ENCODE measurements at places on chromosomes 12 and 14.

DNA sequence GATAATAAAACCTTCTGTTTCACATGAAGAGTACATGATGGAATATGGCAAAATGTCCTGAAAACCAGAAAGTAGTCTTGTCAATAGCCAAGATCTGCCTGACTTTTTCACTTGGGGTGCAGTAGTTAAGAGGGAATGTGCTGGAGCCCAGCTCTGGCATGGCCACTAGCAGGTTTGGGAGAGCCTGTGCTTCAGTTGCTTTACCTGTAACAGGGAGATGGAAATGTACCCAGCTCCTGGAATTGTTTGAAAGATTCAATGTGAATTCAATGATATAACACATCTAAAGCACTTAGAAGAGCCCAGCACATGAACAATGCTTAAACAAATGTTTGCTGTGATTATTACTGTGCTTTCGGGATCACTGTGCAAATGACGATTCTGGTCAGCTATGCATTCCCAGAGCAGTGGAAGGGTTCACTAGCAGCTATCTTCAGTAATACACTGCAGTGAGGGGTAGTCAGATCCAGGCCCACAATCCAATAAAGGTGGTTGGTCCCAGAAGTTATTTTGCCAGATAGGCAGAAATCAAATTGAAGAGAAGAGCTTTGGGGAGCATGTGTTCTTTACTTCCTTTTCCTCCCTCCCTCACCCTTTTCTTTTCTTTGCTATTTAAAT, 224.9 kb downstream of the APAF1 start:
- no peak for DNase-seq

DNA sequence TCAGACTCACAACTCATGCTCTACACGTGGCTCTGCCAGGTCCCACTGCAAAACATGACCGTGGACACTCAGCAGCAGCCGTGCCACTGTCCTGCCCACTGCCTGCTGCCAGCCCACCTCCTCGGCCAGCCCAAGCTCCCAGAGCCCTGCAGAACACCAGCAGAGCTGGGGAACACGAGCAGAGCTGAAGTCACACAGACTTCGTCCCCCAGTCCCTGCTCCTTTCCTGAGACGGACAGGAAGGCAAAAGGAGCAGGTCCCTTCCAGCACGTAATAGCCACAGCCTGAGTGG, 152.1 kb downstream of the DPF3 start:
- DNase-seq, result no peak

DNA sequence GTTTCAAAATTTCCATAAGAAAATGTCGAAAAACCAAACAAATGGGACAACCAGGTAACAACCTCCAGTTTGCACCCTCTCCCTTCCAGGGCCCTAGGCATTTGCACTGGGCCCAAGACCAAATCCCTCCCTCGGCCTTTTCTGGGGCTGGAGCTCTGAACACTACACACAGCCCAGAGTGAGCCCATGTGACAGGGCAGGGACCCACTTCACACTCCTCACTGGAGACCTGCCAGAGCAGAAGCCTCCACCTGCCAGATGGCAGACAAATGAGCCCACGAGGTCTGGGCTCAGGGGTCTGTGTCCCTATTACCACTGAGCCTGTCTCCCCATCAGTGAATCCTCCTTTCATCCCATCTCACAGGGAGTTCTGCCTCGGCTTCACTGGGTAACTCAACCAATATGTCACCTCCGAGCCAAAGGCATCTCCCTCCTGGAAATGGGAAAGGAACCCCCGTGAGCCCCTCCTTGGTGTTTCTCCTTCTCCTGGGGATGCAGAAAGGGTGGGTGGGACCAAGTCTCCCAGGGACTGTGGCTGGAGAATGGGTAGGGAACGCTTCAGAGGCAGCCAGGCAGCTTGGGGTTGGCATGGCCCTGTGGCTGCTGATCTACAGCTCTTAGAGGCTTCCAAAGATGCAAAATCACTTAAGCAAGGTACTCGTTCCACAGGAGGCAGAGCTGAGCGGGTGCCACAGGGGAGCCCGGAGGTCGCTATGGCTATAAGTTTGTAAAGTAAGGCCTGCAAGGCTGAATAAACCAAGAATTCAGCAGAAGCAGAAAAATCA, 10.6 kb downstream of the VWF start:
- no peak for DNase-seq

DNA sequence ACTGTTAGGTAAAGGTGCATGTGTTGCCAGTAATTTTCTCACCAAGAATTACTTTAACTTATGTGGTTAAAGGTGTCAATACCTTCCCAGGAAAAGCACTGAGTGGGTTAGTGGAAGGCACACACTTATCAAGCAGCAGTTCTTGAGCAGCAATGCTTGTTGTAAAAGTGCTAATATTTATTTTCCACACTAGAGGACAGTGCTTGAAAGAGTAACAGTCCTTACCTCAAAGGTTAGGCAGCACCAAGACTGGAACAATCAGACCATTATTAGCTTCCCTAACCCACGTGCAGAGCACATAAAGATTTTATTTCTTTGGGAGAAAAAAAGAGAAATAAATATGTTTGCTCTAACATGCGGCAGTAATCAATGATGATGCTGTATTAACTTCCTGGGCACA, 48.8 kb upstream of the KRR1 start:
- DNase-seq, result no peak

- no peak for DNase-seq
These were observed 172.0 kb upstream of the VASH1 start for GRCh38 chr14:76589246-76589645.

- no peak for DNase-seq
These were observed 58.9 kb downstream of the ANAPC7 start for GRCh38 chr12:110344657-110345056.

DNA sequence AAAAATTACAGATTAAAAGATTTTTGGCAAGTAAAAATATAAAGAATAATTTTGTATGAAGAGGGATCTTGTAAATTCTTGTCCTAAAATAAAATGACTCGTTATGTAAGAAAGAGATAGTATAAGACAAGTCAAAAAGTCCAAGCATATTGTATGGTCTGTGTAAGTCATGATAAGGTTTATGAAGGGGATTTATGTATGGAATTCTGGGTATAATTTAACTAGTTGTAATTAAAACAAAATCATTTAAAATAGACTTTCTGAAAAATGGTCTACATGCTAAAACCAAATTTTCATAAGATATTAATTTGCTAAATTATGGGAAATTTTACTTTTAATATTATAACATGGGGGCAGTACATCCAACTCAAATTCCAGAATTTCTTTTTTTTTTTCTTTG, 17.6 kb upstream of the PEX5 start:
- no peak for DNase-seq

All from CD4-positive, alpha-beta T cell treated with Interferon gamma for 1 hour (primary cell).